ENCODE measurements at places on chromosomes 16 and 17. TPM values are rescaled to one million over a fixed set of nuclear protein-coding genes. Genes with fewer than 3 reads are reported as not detected.

REXO5 gene
- total RNA-seq: 2.7 TPM

CXCL16 gene
- 34.0 TPM for total RNA-seq

NTN1 gene
- total RNA-seq: 3.7 TPM

DNASE1L2 gene
- not detected for total RNA-seq

SLC5A11 gene
- total RNA-seq: 0.32 TPM

All from omental fat pad (tissue), 4 donors.